ENCODE measurements at places on chromosomes 12 and 14.

- DNase-seq, result peak; percentile 28
Measured at GRCh38 chr12:47361389-47362021, 281.7 kb upstream of the AMIGO2 start.

DNA sequence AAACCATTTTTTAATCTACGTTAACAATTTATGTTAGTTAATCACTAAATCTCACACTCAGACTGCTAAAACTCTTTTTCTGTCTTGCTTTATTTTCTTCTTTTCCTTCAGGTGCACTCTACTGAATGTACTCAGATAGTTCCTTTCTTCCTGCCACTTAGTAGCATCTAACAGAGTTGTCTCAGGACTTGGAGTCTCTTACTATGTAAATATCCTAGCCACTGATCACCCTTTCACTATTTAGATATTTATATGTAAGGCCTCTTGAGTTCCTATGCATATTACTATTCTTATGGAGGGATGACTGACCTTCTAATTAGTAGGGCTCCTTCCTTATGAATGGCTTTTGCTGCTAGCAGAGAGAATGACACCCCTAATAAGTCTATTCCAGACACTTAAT is 586.3 kb downstream of the RERGL start:
- DNase-seq, result no peak

DNA sequence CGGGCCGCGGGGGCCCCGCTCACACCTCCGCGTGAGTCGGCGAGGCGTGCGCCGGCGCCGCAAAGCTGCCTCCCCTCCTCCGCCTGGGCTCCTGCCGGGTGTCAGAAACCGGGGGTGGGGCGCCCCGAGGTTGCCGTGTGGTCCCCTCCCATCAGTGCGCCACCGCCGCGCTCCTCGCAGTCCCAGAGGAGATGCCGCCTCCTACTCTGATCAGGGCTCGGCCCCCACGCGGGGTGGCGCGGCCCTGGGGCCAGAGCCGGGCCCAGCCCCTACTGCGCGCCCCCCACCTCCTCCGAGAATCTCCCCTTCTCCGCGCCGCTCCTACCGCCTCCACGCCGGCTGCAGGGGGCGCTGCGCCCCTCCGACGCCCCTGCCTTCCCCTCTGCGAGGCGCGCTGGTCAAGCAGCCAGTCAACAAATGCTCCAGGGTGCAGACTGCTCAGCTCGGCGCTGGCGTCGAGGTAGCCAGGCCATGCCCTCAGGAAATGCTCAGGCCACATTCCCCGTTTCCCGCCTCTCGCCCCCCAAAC is 467 bp upstream of the JAG2 start:
- DNase-seq, result peak; percentile 59

DNA sequence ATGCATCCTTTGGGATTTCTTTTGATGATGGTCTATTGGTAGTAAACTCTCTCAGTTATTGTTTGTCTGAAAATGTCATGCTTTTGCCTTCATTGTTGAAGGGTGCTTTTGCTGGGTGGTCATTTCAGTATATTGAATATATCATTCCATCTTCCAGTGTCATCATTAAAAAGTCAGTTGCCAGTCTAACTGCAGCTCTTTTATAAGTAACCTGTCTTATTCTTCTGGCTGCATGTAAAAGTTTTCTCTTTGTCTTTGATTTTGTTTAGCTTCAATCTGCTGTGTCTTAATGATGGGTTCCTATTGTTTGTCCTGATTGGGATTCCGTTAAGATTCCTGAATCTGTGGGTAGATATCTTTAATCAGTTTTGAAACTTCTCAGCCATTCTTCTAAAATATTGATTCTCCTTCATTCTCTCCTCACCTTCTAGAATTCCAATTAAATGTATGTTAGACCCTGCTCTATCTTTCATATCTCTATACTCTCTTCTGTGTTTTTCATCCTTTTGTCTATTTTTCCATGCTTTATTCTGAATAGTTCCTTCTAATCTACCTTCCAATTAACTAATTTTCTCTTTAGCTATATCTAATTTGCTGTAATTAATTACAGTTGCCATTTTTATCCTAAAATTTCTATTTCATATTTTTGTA is 6.4 kb downstream of the OAS1 start:
- DNase-seq, result no peak

GRCh38 chr12:79406993-79407392 is 283.8 kb downstream of the PAWR start:
- no peak for DNase-seq

DNA sequence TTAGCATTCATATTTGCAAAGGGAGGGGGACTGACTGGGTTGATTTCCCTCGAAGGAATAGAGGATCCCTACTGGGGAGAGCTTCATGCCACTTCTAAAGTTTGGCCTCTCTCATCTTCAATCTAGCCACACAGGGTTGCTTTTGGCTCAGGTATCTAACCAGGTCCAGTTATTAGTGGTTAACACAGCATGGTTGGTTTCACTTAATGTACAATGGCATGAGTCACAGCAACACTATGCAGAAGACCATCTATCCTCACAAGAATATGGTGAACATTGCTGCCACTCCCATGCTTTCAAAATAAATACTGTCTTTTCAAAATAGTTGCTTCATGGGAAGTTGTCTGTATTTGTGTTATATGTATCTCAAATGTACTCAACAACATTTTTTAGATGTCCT is 6.6 kb upstream of the RAB3IP start:
- DNase-seq, result no peak

DNA sequence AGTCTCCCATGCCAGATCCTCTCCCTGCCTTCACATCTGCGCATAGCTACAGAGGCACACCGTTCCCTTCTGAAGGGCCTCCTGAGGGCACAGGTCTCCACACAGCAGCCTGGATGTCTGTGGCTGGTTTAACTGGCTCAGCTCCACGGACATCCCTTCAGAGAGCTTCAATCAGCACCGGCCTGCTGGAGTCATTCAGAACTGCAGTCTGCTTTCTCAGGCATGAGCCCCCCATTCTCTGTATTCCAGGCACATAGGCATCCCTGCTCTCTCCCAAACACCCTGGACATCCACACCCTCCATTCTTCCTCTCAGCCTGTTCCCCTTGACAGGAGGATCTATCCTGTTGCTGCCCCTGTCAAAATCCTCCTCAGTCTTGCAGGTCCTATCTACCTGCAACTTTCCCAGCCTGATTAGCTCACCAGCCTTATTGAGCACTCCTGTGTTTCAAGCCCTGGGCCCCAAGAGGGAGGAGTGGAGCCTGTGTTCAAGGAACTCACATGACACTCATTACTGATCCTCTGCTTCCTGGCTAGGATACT is 2.9 kb upstream of the DHRS2 start:
- DNase-seq, result no peak

Measured in stimulated activated CD4-positive, alpha-beta T cell treated with anti-CD3 and anti-CD28 coated beads, Interleukin-4, amount 100 ng/mL, for 4 hours (primary cell).